Vagina (tissue), 2 donors: ENCODE measurements at places on chromosomes 4 and X.

GRCh38 chrX:23752740-23753415, 9.8 kb upstream of the ACOT9 start:
- DNase-seq: no peak

DNA sequence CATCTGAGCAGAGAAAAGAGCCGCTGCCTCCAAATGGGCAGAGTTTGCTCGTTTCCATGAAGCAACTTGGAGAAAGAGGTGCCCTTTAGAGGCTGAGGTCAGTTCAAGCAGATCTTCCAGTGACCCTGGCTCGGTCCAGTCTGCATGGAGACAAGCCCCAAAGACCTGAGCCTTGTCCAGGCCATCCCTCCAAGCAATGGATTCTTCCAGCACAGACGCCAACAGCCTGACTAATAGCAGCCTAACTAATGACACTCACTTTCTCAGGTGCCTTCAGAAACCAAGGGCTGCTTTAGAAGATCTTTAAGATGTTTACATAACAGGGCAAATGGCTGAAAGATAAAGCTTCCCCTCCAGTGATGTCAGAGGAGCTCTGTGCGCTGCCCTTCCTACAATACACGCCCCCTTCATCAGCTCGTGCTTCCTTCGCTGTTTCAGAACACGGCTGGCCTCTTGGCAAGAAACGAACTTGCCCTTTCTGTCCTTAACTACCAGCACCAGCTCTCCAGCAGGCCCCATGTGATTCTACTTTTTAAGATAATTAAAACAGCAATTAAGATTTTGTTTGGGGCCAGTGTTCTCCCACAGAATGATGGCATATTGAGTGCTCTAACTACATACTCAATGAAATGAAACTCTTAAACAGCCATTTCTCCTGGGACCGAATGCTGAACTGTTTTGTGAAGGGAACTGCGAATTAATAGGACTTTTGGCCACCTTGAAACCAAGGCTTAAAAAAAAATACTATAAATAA, 119.0 kb downstream of the GPR143 start:
- no peak for DNase-seq

GRCh38 chrX:1178580-1179057, 33.8 kb downstream of the CRLF2 start:
- DNase-seq: no peak

DNA sequence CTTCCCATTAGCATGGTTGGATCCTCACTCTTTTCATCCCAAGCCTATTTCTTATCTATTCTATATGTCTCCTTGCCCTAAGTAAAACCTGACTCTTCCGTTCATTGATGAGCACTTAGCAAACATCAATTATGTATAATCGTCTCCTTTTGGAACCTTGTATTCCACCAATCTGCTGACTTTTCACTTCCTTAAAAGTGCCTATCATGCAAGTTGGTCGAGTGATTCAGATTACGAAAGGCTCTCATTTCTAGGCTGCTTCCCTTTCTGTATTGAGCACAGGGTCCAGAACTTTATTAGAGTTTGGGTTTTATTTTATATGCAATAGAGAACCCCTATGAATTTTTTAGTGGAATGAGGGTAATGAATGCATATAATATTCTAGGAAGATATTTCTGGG, 27.1 kb upstream of the ALB start:
- DNase-seq: no peak

GRCh38 chrX:155998116-155998515, 620 bp downstream of the IL9R start:
- no peak for DNase-seq

DNA sequence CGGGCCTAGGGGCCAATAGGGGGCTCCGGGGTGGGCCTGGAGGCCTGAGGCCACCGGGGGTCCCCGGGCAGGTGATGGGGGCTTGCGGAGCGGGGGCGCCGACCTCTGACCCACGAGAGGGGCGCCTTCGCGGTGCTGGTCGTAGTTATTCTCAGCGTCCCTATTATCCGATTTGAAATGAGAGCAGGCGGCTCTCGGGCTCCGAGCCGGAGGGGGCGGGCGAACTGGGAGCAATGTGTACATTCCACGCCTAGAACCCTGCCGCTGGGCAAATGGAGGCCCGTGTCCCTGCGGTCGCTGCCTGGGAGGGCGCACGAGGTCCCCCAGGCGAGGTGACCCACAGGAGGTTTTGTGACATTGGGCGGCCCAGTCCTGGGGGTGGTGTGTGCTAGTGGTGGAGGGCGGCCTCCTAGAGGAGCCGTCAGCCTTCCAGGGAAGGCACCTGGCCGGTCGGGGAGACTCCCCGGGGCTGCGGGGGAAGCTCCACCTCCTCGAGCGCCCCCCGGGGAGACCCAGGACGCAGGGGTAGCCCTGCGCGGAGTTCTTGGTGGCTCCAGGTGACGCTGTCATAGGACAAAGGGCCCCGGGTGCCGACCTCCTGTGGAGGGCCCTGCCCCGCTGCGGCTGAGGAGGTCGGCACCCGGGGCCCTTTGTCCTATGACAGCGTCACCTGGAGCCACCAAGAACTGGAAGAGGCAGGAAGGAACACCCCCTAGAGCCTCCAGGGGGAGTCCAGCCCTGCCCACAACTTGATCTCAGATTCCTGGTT, 102.6 kb upstream of the PRKX start:
- DNase-seq: no peak

DNA sequence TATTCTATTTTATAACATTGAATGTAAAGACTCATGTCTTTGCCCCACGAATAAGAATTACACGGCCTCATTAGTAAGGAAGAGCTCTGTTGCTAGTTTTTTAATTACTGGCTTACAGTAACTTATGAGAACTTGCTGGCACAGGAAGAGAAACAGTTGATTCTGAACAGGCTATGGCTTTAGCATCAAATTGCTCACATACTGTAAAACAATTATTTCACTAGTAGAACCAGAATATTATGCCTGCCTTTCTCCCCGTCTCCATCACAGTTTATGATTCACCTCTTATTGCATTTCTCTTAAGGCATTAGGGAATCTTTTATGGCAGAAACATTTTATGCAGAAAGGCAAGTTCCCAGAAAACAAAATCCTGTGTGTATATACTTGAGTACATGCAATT, 126.1 kb downstream of the SPRY1 start:
- DNase-seq: no peak

- DNase-seq: no peak
Measured at GRCh38 chr4:95651891-95652290, 103.1 kb upstream of the UNC5C start.

- no peak for DNase-seq
Measured at GRCh38 chrX:20139966-20140365, 1.7 kb downstream of the EIF1AX start.

DNA sequence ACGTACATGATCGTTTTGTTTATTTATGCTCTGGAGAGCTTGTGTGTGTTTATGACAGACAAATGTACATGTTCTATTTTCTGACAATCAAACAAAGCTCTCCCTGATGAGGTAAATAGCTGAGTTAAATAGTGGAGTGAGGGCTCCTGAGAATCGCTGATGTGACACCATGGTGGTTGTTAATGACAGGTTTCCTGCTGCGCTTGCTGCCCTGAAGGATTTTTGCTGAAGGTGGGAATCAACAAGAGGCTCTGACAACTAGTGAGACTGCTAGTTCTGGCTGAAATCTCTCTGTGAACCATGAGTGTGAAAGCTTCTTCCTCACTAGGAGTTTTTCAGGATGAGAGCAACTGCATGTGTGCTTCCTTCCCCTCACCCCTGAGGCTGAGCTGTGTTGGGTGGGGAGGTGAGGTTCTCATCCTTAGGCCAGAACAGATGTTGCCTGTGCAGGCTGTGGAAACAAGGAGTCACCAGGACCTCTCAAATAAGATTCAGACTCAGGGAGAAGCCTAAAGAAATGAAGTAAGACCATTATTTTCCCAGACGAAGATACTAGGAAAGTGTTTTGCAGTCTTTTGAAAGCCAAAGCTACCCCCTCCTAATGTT, 173.4 kb upstream of the JADE1 start:
- no peak for DNase-seq

GRCh38 chrX:10111364-10112148, 45.2 kb upstream of the CLCN4 start:
- no peak for DNase-seq
